HFFc6 (cell line): ENCODE measurements at places on chromosomes 11 and 22. TPM values are rescaled to one million over a fixed set of nuclear protein-coding genes. Genes with fewer than 3 reads are reported as not detected.
A peak's percentile ranks its signal among the peaks of the same experiment; 100 is the strongest.

GRCh38 chr22:47620391-47620790 is 857.9 kb downstream of the TBC1D22A start:
- no peak for DNase-seq
- no peaks in the 10 kb centered on the region; the same call in 1 of the 2 replicates for H3K27me3 ChIP-seq
- H3K36me3 ChIP-seq, result peaks cover 8% of the 10 kb centered on the region
- H3K4me3 ChIP-seq, result no peak overlapping the region
- H3K4me1 ChIP-seq, result no peaks in the 10 kb centered on the region

DNA sequence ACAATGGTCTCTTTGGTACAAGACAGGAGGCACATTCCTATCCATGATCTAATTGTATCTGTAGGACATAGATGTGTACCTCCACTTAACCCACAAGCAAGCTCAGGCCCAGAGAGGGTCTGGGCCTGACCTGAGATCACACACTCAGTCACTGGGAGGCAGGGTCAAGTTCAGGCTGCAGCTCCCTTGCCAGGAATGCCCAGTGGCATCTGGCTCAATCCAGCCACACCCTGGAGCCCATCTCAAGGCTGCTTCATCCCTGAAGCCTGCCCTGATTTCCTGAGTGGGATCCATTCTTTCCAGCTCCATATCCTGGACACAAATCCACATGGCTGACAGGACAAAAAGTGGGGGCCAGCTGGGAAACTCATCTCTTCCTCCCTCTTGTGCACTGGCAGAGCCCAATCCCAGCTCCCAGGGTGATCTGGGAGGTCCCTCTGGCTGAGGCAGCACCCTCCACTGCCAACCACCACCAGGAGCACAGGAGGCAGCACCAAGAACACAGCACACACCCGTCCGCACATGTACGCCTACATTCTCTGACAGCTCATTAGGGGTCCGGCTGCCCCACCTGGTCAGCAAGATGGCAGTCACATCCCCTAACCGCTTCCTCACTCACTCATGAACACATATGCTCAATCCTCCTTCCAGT is 39.2 kb upstream of the KLHL35 start:
- H3K36me3 ChIP-seq, result no peaks in the 10 kb centered on the region
- peaks cover 31% of the 10 kb centered on the region for H3K4me1 ChIP-seq
- H3K4me3 ChIP-seq, result no peak overlapping the region
- H3K27ac ChIP-seq, result no peak overlapping the region
- DNase-seq, result no peak

GRCh38 chr11:41099654-41100053 is 359.8 kb downstream of the LRRC4C start:
- H3K36me3 ChIP-seq, result no peaks in the 10 kb centered on the region
- H3K27ac ChIP-seq, result no peak overlapping the region
- H3K4me3 ChIP-seq, result no peak overlapping the region
- H3K27me3 ChIP-seq, result no peaks in the 10 kb centered on the region

DNA sequence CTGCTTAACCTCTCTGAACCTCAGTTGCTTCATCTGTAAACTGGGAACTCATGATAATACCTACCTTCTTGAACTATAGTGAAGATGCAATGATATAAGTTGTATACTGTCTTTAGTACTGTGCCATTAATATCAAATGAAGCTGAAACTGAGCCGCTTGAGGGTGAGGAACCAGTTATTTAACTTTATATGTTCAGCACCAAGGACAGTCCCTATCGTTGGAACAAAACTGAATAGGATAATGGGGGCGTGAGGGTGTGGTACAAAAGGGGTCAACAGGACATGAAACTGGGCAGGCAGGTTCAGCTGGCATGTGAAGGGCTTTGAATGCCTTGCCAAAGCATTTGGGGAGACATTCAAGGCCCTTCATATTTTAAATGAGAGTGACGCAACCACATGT is 112.6 kb downstream of the C11orf91 start:
- no peak overlapping the region for H3K4me3 ChIP-seq
- no peak for DNase-seq
- H3K27me3 ChIP-seq, result peaks cover 3% of the 10 kb centered on the region
- peaks cover 42% of the 10 kb centered on the region for H3K36me3 ChIP-seq

GRCh38 chr11:60370252-60370810 is 8.0 kb upstream of the MS4A7 start:
- H3K36me3 ChIP-seq, result no peaks in the 10 kb centered on the region
- no peaks in the 10 kb centered on the region for H3K4me1 ChIP-seq
- no peak overlapping the region for H3K27ac ChIP-seq
- H3K27me3 ChIP-seq, result no peaks in the 10 kb centered on the region

The MADD gene
- total RNA-seq, result 21.9 to 24.2 TPM (median 22.7 TPM) in 3 replicates

The P4HA3 gene
- total RNA-seq, result 0.89 to 3.9 TPM (median 3.2 TPM) in 3 replicates

DNA sequence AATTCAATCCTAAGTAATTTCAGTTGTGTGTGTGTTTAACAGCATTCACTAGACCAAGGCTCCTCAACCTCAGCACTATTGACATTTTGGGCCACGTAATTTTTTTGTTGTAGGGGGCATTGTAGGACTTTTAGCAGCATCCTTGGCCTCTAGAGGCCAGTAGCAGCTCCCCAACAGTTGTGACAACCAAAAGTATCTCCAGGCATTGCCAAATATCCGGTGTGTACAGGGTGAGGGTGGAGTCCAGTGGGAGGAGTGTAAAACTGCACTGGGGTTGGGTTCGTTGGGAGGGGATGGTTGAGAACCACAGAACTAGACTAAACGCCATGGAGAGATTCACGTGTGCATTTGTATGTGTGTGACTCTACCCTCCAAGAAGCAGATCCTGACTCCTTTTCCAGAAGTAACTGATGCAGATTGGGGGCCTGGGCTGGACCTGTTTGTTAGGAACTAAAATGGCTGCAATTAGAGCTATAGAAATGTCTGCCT is 5.9 kb upstream of the PHF21A start:
- peaks cover 4% of the 10 kb centered on the region for H3K27me3 ChIP-seq
- no peak overlapping the region; the same call in 1 of the 2 replicates for H3K27ac ChIP-seq
- H3K4me3 ChIP-seq, result no peak overlapping the region
- DNase-seq, result peak; percentile 48

DNA sequence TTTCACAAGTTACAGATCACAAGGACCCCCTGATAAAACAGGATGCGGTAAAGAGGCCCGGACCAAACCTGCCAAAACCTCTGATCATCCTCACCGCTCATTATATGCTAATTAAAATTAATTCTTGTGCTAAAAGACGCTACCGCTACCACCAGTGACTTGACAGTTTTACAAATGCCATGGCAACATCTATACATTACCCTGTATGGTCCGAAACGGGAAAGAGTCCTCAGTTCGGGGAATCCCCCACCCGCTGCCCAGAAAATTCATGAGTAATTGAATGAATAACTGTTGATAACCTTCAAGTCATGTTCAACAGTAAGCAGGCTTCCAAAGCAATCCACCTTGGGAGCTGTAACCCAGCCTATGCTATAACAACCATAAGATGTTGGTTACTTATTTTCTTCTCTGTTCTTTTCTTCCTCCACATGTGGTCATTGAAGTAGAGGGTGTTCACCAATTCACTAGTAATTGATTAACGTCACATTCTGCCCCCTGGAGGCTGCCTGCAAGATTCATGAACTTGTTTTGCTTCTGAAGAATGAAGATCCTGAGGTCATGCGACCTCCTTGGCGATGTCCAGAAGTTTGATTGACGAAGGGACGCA is 20.6 kb downstream of the APOBEC3H start:
- peaks cover 40% of the 10 kb centered on the region for H3K27me3 ChIP-seq
- no peak overlapping the region for H3K4me3 ChIP-seq
- DNase-seq, result peak; percentile 15
- H3K36me3 ChIP-seq, result no peaks in the 10 kb centered on the region

The SLC37A4 gene
- total RNA-seq, result 7.1 to 13.9 TPM (median 8.2 TPM) in 3 replicates

DNA sequence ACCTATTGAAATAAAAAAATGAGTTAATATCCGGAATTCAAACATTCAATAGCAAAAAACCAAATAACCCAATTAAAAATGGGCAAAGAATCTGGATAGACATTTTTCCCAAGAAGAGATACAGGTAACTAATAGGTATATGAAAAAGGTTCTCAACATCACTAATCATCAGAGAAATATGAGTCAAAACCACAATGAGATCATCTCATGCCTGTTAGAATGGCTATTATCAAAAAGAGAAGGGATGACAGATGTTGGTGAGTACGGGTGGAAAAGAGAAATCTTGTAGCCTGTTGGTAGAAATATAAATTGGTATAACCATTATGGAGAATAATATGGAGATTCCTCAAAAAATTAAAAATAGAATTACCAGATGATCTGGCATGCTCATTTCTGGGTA is 26.9 kb upstream of the OR6M1 start:
- no peak for DNase-seq
- H3K27ac ChIP-seq, result no peak overlapping the region
- no peaks in the 10 kb centered on the region for H3K27me3 ChIP-seq
- no peaks in the 10 kb centered on the region for H3K4me1 ChIP-seq
- H3K4me3 ChIP-seq, result no peak overlapping the region

DNA sequence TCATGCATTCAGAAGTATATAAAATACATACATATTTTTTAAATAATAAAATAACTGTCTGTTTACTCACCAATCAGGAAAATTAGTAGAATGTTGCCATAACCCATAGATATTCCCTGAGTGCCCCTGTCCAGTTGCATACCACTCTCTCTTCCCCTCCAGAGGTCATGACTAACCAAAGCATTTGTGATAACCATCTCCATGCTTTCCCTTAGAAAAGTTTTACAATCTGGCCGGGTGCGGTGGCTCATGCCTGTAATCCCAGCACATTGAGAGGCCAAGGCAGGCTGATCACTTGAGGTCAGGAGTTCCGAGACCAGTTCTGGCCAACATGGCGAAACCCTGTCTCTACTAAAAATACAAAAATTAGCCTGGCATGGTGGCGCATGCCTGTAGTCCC is 33.2 kb upstream of the LDHA start:
- peak overlapping the region; percentile 73 for H3K27ac ChIP-seq
- peaks cover 2% of the 10 kb centered on the region for H3K27me3 ChIP-seq
- peaks cover 25% of the 10 kb centered on the region for H3K4me1 ChIP-seq
- peak; percentile 82 for DNase-seq
- peaks cover 50% of the 10 kb centered on the region for H3K36me3 ChIP-seq

GRCh38 chr11:46832511-46833214 is 13.4 kb downstream of the CKAP5 start:
- H3K4me1 ChIP-seq, result peaks cover 35% of the 10 kb centered on the region
- peak overlapping the region; percentile 51 for H3K27ac ChIP-seq
- H3K36me3 ChIP-seq, result peaks cover 4% of the 10 kb centered on the region; the same call in 1 of the 2 replicates
- no peaks in the 10 kb centered on the region; the same call in 1 of the 2 replicates for H3K27me3 ChIP-seq

The LINC01488 gene
- not detected in 3 replicates for total RNA-seq

GRCh38 chr11:64198511-64198910 is 8.0 kb upstream of the FERMT3 start:
- H3K4me3 ChIP-seq, result no peak overlapping the region
- peaks cover 9% of the 10 kb centered on the region for H3K4me1 ChIP-seq
- DNase-seq, result no peak

DNA sequence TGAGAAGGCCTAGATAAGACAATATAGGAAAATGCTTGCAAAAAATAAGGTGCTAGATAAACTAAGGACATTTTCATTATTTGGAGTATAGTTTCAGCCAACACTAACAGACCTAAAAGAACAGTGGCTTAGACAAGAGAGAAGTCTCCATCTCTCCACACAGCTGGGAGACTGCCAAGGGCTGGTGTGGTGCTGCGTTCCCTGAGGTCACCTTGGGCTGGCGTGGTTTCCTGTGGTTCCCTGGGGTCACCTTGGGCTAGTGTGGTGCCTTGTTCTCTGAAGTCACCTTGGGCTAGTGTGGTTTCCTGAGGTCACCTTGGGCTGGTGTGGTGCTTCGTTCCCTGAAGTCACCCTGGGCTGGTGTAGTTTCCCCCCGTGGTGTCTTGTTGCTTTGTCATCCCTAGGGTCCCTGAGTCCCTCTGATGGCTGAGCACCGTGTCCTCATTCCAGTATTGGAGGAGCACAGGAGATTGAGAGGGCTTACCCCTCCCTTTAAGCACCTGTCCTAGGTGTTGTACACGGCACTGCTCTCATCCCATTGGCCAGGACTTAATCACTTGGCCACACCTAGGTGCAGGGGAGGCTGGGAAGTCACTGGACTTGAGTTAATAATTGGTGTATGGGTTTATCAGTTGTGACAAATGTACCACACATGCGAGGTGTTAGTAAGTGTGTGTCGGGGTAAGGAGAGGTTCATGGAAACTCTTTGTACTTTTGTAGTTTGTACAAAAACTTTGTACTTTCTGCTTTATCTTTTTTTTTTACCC is 14.9 kb downstream of the SAMM50 start:
- no peak overlapping the region for H3K27ac ChIP-seq
- no peaks in the 10 kb centered on the region for H3K4me1 ChIP-seq
- no peaks in the 10 kb centered on the region; the same call in 1 of the 2 replicates for H3K27me3 ChIP-seq
- H3K4me3 ChIP-seq, result no peak overlapping the region
- DNase-seq, result no peak
- peaks cover 24% of the 10 kb centered on the region for H3K36me3 ChIP-seq

- H3K27ac ChIP-seq, result no peak overlapping the region
- no peak for DNase-seq
- peaks cover 1% of the 10 kb centered on the region; the same call in 1 of the 2 replicates for H3K27me3 ChIP-seq
- H3K4me3 ChIP-seq, result no peak overlapping the region
Observed at GRCh38 chr11:44255406-44256071, 54.4 kb downstream of the ALX4 start.

DNA sequence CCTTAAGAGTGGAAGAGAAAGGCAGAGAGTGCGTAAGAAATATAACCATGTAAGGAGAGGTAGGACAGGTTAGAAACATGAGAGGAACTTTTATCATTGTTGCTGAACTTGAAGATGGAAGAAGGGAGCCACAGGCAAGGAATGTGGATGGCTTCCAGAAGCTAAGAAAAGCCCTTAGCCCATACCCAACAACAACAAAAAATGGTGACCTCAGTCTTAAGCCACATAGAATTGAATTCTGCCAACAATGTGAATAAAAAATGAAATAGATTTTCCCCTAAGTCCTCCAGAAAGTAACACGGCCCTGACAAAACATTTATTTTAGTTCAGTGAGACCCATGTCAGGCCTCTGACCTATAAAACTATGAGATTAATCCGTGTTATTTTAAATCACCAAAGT is 767.3 kb downstream of the FAM181B start:
- H3K27me3 ChIP-seq, result no peaks in the 10 kb centered on the region
- no peak overlapping the region for H3K4me3 ChIP-seq
- H3K4me1 ChIP-seq, result no peaks in the 10 kb centered on the region

DNA sequence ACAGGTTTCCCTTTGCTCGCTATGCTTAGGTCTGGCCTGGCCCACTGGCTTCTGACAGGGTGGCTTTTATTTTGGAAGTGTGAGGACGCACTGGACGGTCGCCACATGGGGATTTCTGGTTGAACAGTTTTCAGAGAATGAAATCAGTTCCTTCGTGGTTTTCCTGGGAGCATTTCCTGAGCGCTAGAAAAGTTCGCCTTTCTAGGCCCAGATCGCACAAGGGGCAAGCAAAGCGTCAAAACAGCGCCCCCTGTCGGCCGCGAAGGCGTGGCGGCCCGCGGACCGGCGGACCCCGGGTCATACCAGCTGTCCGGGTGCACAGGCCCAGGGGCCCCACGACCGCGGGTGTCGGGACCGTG is 12.7 kb upstream of the CYP2R1 start:
- H3K4me3 ChIP-seq, result peak overlapping the region; percentile 38
- H3K36me3 ChIP-seq, result no peaks in the 10 kb centered on the region
- H3K4me1 ChIP-seq, result peaks cover 5% of the 10 kb centered on the region; the same call in 1 of the 2 replicates
- no peak overlapping the region for H3K27ac ChIP-seq
